ENCODE measurements at places on chromosomes 2 and 18.

- H3K4me1 ChIP-seq: peaks cover 45% of the 10 kb centered on the region
- peak overlapping the region; percentile 68 for H3K27ac ChIP-seq
- H3K36me3 ChIP-seq: peaks cover 10% of the 10 kb centered on the region
- DNase-seq: no peak
- no peaks in the 10 kb centered on the region for H3K27me3 ChIP-seq
- H3K4me3 ChIP-seq: no peak overlapping the region
These were observed 10.6 kb downstream of the DNAJB2 start for GRCh38 chr2:219289537-219290361.

GRCh38 chr18:765764-766549, 46.1 kb downstream of the YES1 start:
- no peak overlapping the region for H3K27ac ChIP-seq
- H3K4me1 ChIP-seq: peaks cover 33% of the 10 kb centered on the region
- no peaks in the 10 kb centered on the region for H3K36me3 ChIP-seq
- H3K4me3 ChIP-seq: no peak overlapping the region
- no peak for DNase-seq

- DNase-seq: no peak
- H3K27me3 ChIP-seq: no peaks in the 10 kb centered on the region
- no peaks in the 10 kb centered on the region for H3K36me3 ChIP-seq
- no peak overlapping the region for H3K4me3 ChIP-seq
- no peaks in the 10 kb centered on the region for H3K4me1 ChIP-seq
- H3K27ac ChIP-seq: no peak overlapping the region
These were observed 1867.4 kb downstream of the SUCLG1 start for GRCh38 chr2:82591718-82592117.

DNA sequence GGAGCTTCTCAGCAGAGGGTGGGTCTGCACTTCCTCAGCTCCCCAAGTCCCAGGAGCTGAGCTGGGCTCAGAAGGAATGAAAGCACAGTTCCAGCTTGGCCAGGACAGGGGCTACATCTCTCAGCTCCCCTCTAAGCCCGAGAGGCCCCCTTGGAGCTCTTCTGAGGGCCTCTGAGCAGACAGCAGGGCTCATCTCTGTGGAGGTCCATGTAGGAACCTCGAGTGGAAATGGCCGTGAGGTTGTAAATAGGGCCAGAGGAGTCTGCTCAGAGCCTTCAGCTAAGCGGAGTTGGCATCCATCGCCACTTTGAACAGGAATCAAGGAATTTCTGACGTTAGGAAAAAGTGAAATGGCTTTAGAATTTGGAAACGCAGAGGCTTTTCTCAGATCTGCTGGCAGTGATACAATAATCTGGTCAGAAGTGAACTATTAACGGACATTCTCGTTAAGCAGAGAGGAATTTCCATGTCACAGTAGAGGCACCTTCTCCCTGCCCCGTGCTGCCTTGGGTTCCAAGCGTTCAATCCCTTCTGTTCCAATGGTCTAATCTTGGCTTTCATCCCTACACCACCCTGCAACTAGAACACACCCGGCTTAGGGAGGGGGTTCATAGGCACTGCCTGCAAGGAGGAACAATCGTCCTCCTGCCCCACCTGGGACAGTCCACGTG, 213.9 kb downstream of the NDUFA10 start:
- H3K36me3 ChIP-seq: no peaks in the 10 kb centered on the region
- H3K4me1 ChIP-seq: no peaks in the 10 kb centered on the region
- no peak overlapping the region for H3K4me3 ChIP-seq
- H3K27ac ChIP-seq: no peak overlapping the region
- peak; percentile 24 for DNase-seq

DNA sequence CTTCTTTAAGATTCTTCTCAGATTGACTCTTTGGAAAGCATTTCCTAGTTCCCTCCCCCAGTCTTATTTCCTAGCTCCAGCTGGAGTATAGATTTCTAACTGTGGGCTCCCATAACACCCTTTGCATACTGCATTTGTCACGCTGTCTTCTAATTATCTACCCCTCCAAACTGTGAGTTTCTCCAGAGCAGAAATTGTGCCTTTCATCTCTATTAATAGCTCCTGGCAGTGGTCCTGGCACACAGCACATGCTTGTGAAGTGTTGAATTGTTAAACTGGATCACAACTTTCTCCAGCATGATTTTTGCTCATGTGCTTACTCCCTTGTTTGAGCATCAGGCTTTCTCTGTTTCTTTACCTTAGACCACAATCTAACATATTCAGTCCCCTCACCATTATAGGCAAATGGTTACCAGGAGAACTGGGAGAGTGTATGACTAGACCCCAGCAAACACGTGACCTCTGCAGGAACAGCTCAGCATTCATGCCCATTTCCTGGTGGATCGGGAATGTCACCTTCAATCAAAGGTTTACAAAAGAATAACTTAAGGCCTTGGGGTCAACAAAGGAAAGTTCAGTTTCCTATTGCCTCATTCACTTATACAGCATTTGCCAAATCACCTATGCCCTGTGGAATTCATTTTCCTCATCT, 175.7 kb upstream of the TANK start:
- H3K4me1 ChIP-seq: no peaks in the 10 kb centered on the region
- H3K4me3 ChIP-seq: no peak overlapping the region
- H3K27me3 ChIP-seq: no peaks in the 10 kb centered on the region
- DNase-seq: peak; percentile 73

All from stomach (tissue), 19 donors.